ENCODE measurements at places on chromosomes 13 and 19.

DNA sequence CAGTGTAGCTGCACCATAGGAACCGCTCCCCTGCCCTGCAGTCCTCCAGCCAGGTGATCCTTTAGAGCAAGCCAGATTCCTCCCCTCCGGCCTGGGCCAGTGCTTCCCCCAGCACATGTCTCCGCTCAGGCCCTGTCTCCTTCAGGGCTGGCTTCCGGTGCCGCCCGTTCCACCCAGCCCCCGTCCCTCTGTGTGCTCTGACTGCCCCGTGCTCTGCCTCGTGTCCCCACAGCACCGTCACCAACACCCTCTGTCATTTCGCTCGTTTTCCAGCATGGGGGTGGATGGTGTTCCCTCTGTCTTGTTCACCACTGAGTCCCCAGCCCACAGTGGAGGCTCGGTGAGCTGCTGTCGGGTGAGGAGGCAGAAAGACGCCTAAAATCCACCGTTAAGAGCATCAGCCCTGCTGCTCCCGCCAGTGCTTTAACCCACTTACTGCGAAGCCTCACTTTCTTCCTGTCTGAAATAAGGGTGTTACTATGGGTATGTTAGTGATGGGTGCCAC, 54.5 kb downstream of the TSSK6 start:
- DNase-seq = peak; percentile 71

GRCh38 chr13:100835695-100836094, 161.1 kb upstream of the TMTC4 start:
- DNase-seq = no peak

- DNase-seq = no peak
Observed at GRCh38 chr13:109275852-109276251, 510.5 kb downstream of the IRS2 start.

- no peak for DNase-seq
Observed at GRCh38 chr13:97212601-97213040, 9.5 kb upstream of the MBNL2 start.

- DNase-seq = no peak
Observed at GRCh38 chr13:113151745-113152690, 6.4 kb upstream of the PROZ start.

DNA sequence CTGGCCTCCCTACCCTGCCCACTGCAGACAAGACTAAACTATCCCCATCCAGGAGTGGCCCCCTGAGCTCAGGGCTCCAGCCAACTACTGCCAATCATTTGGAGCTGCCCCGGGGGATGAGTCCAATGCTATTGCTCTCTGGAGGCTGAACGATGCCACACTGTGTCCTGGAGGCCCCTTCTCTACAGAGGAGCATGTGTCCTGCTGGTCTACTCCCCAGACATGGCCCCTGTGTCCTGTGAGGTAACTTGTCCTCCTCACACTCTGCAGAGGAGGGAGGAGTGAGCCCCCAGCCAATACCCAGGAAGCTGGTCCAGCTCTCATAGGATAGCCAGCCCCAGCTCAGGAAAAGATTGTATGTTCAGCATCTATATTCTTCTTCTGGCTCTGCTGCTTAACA, 159.1 kb upstream of the GPR12 start:
- no peak for DNase-seq

GRCh38 chr19:41930926-41931592, 2.8 kb upstream of the ERFL start:
- no peak for DNase-seq

DNA sequence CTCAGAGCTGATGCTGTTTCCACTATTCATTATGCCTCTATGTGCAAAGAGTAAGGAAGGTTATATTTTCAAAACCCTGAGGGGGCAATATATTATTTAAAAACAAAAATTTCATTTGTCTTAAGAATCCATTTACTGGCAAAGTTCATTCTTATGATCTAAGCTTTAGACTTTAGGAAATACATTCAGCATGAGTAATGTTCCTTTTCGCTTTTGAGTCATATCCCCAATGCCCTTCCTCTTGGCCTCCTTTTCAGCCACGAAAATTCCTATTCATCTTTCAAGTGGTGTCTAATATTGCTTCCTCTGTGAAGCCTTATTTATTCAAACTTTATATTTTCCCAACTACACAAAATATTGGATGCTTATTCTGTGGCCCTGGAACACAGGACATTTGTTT, 1317.0 kb downstream of the PCDH9 start:
- DNase-seq = no peak

GRCh38 chr13:110347535-110348308, 40.6 kb downstream of the COL4A2 start:
- DNase-seq = no peak

DNA sequence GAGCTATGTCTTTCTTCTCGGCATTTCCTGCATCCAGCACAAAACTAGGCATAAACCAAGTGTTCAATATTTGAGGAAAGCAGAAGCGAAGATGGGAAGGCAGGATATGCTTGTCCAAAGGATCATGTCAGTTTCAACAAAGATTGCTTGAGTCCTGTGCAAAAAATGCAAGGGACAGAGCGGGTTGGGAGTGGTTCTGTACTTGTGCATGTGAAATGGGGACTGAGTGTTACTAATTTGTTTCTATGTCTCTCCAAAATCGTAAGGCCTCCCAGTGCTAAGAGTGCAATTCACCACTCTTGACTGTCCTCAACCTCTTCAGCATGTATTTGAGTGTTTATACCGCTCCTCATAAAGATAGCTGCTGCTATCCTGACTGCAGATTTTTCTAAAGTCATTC, 166.2 kb downstream of the DLEU7 start:
- DNase-seq = no peak

- DNase-seq = no peak
Observed at GRCh38 chr19:43699506-43700394, 16.1 kb upstream of the IRGC start.

GRCh38 chr13:98035373-98035772, 81.9 kb downstream of the IPO5 start:
- DNase-seq = no peak

- no peak for DNase-seq
Observed at GRCh38 chr19:37979547-37980082, 72.6 kb downstream of the SIPA1L3 start.

DNA sequence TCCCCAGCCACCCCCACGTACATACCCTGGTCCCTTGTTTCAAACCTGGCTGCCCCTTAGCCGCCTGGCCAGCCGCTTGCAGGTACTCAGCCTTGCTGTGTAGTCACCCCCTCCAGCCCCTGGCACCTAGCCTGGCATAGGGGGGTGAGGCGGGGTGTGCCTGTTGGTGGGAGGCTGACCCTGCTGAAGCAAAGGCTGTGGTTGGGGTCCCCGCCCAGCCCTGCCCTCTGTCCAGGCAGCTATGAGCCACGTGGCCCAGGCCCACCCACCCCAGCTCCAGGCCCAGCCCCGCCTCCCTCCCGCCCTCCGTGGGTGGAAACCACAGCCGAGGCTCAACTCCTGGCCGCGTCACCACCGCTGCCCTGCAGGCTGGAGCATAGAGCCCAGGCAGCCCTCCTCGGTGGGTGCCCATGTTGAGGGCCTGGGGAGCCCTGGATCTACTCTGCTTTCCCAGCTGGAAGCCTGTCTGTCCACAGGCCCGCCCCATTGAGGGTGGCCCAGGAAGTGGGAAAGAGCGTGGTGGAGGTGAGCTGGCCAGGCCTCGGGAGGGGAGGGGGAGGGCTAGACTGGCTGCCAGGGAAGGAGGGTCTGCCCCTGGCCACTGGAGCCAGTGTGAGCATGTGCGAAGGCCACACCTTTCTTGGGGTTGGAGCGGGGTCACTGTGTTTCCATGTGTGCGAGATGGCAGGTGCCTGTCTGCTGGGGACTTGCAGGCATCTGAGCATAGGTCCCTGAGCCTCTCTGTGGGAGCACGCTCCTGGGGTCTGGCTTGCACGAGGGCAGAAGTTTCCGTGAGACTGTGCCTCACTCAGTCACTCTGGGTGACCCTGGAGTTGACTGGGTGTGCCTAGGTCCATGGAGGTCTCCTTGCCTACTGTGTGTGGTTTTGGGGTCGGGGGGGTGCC, 31.0 kb downstream of the PAK4 start:
- DNase-seq = no peak

DNA sequence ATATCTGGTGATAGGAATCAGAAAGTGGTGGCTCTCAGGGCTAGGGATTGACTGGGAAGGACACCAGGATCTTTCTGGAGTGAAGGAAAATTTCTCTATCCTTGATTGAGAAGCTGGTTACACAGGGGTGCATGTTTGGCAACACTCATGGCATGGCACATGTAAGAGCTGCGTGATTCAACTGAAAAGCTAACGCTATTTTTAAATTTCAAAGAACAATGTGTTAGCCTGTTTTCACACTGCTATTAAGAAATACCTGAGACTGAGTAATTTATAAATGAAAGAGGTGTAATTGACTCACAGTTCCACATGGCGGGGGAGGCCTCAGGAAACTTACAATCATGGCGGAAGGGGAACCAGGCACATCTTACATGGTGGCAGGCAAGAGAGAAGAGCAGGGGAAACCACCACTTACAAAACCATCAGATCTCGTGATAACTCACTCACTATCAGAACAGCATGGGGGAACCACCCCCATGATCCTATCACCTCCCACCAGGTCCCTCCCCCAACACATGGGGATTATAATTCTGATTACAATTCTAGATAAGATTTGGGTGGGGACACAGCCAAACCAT, 7.4 kb downstream of the SIGLEC8 start:
- DNase-seq = no peak

DNA sequence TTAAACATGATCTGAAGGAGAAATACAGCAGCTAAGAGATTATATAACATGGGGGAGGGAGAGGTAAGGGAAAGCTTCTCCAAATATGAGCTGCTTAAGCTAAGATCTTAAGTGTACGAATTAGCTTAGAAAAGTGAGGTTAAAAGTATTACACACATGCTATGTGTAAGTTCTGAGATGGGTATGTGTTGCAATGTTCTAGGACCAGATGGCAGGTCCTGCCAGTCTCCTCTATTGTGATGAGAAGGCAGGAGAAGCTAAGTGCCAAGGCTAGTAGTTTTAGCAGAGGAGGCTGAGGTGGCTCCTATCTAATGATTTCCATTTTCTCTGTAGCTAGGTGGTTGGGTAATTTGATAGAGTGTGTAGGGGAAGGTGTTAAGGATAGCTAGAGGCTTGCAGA, 57.6 kb downstream of the MICU2 start:
- no peak for DNase-seq

DNA sequence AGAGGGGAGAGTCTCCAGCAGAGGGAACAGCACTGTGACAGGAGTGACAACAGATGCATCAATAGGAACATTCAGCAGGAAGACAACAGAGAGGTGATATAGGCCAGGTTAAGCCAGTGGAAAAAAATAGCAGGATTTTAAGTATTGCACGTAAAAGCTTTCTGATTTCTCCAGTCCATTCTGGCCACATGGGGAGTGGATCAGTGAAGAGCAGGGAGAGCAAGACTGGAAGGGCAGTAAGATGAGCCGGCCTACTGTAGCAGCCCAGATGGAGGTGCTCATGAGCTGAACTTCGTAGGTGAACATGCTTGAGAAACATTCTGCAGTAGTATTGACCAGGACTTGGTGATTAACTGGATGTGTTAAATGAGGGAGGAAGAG, 1.7 kb downstream of the UTP14C start:
- DNase-seq = no peak

GRCh38 chr13:97905517-97905916, 48.0 kb upstream of the IPO5 start:
- DNase-seq = no peak

DNA sequence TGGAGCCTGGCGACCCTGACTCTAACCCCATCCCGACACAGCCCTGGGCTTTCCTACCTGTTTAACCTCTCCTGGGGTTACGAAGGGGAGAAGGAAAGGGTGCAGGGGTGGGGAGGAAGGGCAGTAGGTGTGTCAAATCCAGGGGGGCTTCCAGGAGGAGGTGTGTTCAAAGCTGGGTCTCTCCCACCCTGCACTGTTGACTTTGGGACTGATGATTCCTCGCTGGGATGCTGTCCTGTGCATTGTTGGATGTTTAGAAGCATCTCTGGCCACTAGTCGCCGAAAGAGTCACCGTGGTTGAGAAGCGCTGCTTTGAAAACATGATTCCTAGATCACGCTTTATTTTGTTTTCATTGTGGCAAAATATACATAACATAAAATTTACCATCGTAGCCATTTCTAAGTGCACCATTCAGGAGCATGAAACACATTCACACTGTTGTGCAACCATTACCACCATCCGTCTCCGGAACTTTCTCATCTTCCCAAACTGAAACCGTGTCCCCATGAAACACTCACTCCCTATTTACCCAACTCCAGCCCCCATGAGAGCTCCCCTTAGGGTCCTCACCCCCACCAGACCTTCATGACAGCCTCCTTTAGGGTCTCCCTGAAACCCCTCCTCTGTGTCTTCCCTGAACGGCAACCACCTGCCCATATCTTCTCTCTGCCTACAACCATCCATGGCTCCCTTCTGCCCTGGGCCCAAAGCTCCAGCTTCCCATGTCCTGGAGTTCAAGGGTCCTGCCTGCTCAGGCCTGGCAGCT, 4.4 kb upstream of the FCER2 start:
- no peak for DNase-seq

- DNase-seq = no peak
Observed at GRCh38 chr13:112776971-112777370, 87.1 kb downstream of the ATP11A start.

GRCh38 chr13:110289174-110289573, 17.8 kb downstream of the COL4A1 start:
- no peak for DNase-seq

DNA sequence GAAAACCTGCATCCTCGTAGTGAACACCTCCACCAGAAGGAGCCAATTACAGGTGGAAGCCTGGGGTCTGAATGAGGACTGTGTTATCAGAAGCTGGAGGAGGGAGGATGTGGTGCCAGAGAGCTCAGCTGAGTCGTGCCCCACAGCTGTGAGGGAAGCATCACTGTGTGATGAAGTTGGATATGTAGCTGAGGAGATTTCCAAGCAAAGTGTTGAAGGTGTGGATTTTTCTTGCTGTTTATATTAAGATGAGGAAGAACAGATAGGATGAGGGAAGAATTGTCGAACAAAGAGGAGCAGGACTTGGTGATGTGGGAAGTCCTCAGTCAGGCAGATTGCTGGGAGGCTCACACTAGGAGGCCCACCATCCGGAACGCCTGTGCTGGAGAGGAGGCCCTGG, 4.4 kb downstream of the RAB20 start:
- DNase-seq = no peak

GRCh38 chr13:43260999-43261398, 237.6 kb downstream of the DNAJC15 start:
- DNase-seq = no peak

- no peak for DNase-seq
Observed at GRCh38 chr19:28736528-28736927, 476.4 kb downstream of the UQCRFS1 start.

GRCh38 chr13:80906860-80907259, 565.9 kb upstream of the SPRY2 start:
- no peak for DNase-seq

Data from GM12891 (cell line).